ENCODE measurements at places on chromosomes 13 and 19.

- no peak for DNase-seq
Observed at GRCh38 chr13:86608701-86609100, 809.5 kb upstream of the SLITRK6 start.

- peak; percentile 57 for DNase-seq
Observed at GRCh38 chr13:35994131-35994966, 136.8 kb downstream of the DCLK1 start.

DNA sequence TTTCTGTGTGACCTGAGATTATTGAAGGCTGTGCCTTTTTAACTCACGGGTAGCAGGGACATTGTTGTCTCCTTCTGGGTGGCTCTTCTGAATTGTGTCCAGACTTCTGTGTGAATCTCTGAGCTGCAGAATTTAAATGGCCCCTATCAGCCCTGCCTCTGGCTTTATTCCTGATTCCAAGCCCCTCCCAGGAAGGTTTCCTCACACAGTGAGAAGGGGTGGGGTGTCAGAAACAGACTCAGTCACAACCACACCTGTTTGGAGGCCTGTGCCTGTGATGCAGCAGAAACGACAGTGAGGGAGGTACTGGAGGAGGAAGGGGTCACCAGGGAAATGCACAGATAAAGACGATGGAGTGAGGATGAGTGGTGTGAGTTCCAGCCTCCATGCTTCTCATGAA, at the start of gene CLC:
Gene CLC, minus strand, starts transcription at position 139 of the 400 bp plus-strand sequence. Its CDS starts 77 bp downstream, at position 62.
- DNase-seq: no peak

- no peak for DNase-seq
Observed at GRCh38 chr13:59166174-59166573, 997.6 kb downstream of the DIAPH3 start.

- no peak for DNase-seq
Observed at GRCh38 chr13:104132849-104133248, 1066.6 kb upstream of the SLC10A2 start.

DNA sequence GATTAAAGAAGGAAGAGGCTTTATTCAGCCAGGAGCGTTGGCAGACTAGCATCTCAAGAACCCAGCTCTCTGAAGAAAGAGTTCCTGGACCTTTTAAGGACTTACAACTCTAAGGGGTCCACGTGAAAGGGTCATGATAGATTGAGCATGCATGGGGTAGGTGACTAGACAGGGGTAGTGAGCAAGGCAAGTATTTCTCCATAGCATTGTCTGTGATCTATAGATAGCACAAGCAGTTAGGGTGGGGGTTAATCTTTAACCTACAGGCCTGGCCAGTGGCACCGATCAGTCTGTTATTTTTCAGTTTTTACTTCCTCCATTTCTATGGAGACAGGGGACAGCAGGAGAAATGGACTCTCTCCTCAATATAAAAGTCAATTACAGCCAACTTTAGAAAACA, 983.7 kb downstream of the SLITRK1 start:
- DNase-seq: no peak

- no peak for DNase-seq
Observed at GRCh38 chr19:36574741-36575140, 1.6 kb upstream of the ZNF529 start.

DNA sequence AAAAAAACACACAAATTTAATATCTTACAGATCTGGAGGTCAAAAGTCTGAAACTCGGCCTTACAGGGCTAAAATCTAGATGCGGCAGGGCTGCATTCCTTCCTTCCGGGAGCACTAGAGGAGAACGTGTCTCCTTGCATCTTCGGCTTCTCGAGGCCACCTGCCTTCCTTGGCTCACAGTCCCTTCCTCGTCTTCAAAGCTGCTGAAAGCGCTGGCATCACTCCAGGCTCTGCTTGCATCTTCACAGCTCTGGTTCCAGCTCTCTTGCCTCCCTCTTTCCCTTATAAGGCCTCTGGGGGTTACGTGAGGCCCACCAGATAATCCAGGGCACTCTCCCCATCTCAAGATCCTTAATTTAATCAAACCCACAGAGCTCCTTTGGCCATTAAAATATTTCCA, 10.5 kb downstream of the XRCC1 start:
- no peak for DNase-seq

- no peak for DNase-seq
Observed at GRCh38 chr19:1766800-1767352, 13.6 kb downstream of the ONECUT3 start.

DNA sequence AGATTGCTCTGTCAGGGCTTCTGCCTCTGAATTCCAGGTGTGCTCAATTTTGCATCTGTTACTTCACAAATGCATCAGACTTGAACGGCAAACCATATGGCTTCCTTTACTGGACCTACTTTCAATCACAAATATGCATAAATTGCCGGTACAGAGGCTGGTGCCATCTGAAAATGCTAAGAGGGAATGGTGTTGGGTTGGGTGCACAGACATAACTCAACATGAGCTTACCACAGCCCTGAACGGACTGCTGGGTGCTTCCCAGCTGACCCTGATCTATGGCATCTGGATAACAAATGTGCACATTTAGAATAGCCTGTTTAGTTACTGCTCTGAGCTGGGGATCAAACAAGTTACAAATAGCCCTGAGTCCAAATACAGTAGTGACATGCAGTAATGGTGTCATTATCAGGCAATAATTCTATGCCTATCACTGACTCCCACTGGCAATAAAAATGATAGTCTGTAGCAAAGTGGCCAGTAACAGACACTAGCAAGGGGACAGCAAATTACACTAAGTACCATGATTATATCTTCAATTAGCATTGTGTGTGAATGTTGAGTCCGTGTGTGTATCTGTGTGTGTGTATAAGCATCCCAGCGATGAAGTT, 927.3 kb downstream of the DIAPH3 start:
- DNase-seq: no peak

- DNase-seq: no peak
Observed at GRCh38 chr19:48726556-48726955, 7.0 kb upstream of the MAMSTR start.

DNA sequence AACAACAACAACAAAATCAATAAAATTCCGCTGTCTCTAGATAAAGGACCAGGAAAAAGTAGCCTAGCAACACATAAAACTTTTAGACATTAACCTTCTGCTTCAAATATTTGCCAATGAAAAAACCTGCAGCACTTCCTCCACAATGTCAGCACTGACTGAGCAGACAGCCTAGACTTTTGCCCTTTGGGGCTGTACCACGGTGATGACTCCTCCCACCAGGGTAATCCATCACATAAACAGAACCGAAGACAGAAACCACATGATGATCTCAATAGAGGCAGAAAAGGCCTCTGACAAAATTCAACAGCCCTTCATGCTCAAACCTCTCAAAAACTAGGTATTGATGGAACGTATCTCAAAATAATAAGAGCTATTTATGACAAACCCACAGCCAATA, 30.2 kb upstream of the TRPC4 start:
- no peak for DNase-seq

GRCh38 chr13:43915451-43915850, 35.7 kb downstream of the LACC1 start:
- DNase-seq: no peak

- no peak for DNase-seq
Observed at GRCh38 chr13:101059793-101060192, 356.5 kb downstream of the NALCN start.

DNA sequence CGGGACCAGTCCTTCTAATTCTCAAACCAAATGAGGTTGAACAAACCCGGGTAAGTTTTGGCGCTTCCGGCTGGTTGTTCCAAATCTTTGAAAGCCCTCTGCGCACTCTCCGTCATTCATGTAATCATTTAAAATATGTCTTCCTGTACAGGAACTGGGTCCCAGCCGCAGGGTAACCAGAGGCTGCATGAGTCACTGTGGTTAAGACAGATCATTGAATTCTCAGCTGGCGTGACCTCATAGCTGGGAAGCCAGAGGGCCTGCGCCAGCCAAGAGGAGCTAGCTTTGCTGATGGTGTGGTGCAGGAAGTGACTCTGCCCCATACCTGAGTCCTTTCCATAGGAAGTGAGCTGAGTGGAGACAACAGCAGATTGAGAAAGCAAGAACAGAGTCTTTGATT, 135.2 kb downstream of the TSHZ3 start:
- no peak for DNase-seq

- DNase-seq: no peak
Observed at GRCh38 chr19:29267701-29268100, 54.8 kb upstream of the UQCRFS1 start.

GRCh38 chr13:48492470-48493065, 40.3 kb downstream of the RCBTB2 start:
- no peak for DNase-seq

DNA sequence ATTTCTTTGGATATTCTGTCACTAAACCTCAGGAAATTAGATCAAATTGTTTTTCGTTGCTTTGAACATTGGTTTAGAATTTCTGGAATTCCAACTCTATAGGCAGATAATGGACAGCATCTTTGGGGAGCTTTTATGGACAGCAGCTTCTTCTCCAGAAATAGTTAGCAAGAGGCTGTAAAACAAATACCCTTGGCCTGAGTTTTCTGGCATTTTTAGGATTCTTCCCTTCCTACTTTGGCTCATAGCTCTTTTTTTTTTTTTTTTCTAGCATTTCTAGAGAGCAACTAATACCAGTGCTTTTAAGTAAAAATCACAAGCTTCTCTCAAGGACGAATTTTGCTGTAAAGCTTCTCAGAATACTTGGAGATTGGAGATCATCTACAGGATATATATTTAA, 169.8 kb upstream of the SPRY2 start:
- no peak for DNase-seq

DNA sequence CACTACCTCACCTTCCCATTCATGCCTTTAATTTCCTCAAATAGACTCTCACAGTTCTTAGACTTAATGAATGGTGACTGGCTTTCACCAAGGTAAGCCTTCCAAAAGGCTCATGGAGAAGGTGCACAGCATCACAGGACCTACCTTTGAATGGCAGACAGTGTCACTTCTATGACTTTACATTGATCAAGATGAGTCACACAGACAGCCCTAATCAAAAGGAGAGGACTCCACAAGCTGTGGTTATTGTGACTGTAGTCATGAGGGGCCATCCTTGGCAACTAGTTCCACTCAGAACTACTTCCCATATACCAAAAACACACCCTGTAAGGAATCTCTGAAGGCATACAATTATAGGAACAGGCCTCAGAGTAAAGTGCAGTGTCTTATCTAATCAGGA, 5.9 kb downstream of the LGALS16 start:
- no peak for DNase-seq

DNA sequence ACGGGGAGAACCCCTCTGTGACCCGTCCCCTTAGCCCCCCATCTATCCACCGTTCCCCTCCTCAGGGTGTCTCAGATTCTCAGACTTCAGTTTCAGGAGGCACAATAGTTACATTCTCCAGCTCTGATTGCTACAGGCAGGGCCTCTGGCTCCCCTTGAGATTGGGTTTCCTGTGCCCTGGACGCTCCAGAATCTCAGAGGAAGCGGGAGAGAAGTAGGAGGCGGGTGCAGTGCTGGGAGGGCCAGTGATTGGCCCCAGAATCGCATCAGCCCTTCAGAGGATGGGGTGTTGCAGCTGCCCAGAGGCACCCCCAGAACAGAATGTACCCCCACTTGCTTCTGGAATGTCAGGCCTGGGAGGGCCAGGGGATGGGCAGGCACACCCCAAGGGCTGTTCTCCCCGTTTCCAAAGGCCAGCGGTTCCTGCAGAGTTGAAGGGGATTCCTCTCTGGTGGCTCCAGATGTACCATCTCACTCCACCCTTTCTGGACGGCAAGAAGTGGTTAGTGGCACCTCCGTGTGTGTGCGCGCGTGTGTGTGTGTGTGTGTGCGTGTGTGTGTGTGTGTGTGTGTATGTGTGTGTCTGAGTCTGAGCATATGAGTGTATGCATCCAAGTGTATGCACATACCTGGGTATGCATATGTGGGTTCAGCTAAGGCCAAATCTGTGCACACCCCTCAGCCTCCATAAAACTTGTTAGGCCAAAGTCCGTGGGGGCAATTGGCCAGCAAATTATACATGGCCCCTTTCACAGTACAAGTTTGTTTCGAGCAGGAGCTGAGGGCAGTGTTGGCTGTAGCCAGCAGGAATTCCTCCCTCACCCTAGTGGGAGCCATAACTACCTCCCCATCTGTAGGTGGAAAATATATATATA, 35.5 kb downstream of the LYL1 start:
- no peak for DNase-seq

DNA sequence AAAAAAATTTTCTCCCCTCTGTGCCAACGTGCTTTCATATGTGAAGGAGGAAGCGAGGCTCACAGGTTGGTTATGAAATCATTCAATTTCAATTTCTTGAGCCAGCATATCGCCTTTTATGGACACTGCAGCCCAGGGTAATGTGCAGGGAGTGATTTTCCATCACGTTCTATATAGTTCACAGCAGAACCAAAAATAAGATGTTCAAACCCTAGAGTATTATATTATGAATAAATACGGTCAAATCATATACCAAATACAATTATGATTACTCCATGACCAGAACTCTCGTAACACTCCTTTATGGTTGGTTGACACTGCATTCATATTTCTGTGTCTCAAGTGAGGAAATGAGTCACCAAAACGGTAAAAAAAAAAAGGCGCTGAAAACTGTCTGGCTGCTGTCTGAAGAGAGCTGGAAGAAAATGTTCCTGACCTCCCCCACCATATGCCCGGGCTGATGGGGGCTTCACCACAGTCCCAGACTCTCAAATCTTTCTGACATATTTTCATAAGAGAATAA, 75.8 kb upstream of the UBAC2 start:
- DNase-seq: no peak

GRCh38 chr13:113062691-113063090, 42.9 kb upstream of the F7 start:
- no peak for DNase-seq
